Smooth muscle cell of the brain vasculature (primary cell): ENCODE measurements at places on chromosomes 7 and 10.

GRCh38 chr10:131896403-131896802 lies 4.4 kb upstream of the PPP2R2D start:
- DNase-seq: no peak

DNA sequence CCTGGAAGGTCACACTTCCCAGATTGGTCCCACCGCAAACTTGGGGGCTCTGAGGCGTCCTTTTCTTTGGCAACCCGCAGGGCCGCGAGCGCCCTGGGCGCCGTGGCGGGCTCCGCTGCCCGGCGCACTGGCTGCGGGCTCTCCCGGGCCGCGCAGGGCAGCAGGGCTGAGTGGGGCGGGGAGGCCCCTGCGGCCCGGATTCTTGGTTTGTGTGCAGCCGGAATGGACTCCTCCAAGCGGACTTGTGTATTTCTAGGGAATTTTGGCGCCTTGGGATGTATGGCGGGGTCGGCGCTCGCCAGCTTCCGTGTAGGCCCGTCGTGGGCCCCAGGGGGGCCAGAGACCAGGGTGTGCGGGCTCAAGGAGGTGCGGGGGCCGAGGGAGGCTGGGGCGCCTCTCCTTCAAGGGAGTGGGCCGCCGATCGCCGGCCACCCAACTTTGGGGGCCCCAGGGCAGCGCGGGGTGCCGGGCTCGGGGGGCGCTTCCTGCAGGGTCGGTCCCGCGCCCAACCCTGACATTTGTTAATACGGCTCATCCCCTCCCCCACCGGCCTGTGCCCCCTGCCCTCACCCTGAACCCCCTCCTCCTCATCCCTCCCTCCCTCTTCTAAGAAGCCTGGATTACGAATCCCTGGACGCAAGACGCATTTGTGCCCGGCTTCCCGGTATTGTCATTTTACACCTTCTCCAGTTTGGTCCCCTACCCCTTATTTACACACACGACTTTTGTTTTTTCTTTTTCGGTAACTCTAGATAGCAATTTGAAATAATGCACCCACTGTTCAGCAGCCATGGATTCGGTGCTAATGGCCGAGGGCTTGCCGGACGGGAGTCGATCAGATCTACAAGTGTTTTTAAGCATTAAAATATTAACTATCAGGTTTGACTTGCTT lies 2.5 kb downstream of the TCF7L2 start:
- no peak for DNase-seq

DNA sequence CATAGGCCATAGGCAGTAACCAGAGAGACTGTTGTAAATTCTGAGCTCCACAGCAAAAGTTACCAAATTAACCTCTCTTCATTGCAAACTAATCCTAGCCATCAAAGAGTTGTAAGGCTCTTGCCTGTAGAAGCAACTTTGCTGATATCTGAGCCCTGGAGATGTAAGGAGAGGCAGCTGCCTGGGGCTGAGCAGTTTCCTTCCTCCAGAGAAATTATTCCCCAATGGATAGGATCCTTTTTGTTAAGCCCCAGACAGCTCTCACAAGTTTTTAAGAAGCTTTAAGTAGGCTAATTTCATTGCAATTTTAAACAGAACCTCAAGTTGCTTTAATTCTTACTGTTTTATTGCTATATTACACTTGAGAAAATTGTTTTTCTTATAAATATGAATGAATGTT lies 211.1 kb downstream of the GALNT17 start:
- DNase-seq: no peak

DNA sequence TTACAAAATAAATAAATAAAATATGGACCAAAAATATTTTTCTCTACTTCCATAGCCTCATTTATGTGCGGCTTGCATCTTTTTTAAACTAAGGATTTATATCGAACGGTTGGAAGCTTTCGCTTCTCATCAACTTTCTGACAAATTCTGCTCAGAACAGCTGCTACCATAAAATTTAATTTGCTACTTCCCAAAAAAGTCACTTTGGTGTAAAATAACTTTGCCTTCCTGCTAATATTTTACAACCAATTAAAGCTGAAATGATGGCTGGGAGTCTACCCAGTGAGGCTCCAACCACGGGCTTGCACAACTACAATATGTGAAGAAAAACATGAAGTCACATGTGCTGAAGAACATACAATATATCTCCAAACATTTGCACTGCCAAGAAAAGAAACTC lies 253.1 kb upstream of the NEBL start:
- DNase-seq: no peak

GRCh38 chr10:73465978-73466726 lies 29.7 kb downstream of the PPP3CB start:
- DNase-seq: no peak

DNA sequence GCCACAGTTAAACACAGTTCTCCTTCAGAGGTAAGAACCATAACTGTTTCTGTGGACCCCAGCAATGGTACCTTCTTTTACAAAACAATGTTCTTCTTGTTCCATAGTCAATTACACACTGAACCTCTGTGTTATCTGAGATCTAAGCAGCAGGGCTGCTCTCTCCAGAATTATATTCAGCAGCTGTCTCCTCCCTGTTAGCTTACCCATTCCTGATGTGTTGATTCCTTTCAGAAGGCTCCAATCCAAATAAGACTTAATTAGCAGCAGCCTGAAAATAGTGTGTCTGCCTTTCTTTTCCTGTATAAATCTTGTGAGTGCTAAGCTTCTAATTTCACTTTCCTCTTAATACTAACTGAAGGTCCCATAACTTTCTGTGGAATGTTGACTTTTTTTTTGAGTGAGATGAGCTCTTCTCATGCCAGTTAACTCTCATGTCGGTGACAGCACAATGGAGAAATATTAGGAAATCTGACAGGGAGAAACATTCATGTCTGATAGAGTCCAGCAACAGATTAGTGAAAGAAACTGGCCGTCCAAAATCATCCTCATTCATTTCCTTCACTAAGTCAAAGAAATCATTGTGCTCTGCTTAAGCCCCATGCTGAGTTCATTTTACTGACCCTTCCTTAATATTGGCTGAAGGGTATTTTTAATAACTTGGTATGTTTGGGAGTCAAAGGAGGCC lies 226.5 kb downstream of the PRKG1 start:
- DNase-seq: no peak

- DNase-seq: no peak
Measured at GRCh38 chr10:28687683-28688001, 10.3 kb downstream of the BAMBI start.

- no peak for DNase-seq
Measured at GRCh38 chr7:52107355-52107754, 790.7 kb upstream of the COBL start.

- DNase-seq: no peak
Measured at GRCh38 chr7:70787771-70788170, 344.2 kb upstream of the GALNT17 start.

GRCh38 chr7:111833466-111833865 lies 271.2 kb upstream of the IMMP2L start:
- DNase-seq: no peak

- no peak for DNase-seq
Measured at GRCh38 chr10:3036155-3037021, 31.0 kb upstream of the PFKP start.
